Right ventricle myocardium inferior (tissue), 1 donor: ENCODE measurements at places on chromosomes 6 and 20.

GRCh38 chr6:154487367-154488247 is 22.9 kb downstream of the CNKSR3 start:
- no peak for DNase-seq

- DNase-seq, result no peak
Measured at GRCh38 chr6:75932067-75932466, 140.4 kb downstream of the IMPG1 start.

GRCh38 chr6:155962276-155962675 is 506.6 kb upstream of the NOX3 start:
- DNase-seq, result no peak

- DNase-seq, result no peak
Measured at GRCh38 chr6:169937389-169938261, 186.2 kb downstream of the ERMARD start.

DNA sequence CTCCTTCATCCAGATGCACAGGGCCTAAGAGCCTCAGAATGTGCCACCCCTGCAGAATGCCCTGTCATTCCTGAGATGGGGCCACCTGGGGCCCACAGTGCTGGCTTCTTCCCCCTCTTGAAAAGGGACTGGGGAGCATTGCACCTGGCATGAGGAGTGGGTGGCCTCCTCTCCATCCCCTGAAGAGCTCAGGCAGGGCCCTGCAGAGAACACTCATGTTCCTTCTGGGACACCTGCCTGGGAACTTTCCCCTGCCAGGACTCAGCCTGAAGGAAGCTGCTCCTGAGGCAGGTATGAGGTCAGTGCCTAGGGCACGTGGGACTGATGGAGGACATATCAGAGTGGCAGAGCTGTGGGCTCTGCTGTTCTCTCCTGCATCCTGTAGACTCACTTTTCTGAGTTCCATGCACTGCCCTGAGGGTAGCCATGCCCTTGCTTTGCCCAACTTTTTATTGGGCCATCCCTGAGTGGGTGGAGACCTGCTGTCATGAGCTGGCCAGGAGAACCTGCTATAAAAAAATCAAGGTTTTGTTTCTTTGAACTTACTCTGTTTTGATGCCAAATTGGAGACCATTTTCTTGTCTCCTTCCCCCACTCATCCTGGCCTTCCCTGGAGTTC is 19.5 kb downstream of the CCDC167 start:
- DNase-seq, result no peak

GRCh38 chr6:98343004-98343403 is 491.4 kb upstream of the POU3F2 start:
- DNase-seq, result no peak

DNA sequence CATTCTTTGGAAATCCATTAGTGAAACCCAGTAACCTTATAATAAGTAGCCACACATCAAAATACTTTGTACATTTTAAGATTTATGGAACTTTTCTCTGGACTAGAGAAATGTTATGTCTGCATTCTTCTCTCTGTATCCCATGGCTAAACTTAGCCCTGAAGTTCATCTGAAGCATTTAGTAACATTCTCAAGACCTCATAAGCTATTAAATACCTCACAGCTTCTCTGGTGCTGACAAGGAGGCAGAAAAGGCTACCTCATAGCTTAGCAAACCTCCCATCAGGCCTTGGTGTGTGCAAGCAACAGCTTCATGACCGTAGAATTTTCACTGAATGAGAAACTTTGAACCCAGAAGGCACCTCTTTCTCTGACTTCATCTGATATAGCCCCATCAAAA is 38.9 kb upstream of the HDGFL1 start:
- no peak for DNase-seq

GRCh38 chr6:120935908-120936307 is 398.4 kb downstream of the TBC1D32 start:
- no peak for DNase-seq

- no peak for DNase-seq
Measured at GRCh38 chr20:36599912-36600345, 5.7 kb upstream of the RAB5IF start.

GRCh38 chr6:150417250-150417649 is 48.4 kb downstream of the IYD start:
- no peak for DNase-seq

DNA sequence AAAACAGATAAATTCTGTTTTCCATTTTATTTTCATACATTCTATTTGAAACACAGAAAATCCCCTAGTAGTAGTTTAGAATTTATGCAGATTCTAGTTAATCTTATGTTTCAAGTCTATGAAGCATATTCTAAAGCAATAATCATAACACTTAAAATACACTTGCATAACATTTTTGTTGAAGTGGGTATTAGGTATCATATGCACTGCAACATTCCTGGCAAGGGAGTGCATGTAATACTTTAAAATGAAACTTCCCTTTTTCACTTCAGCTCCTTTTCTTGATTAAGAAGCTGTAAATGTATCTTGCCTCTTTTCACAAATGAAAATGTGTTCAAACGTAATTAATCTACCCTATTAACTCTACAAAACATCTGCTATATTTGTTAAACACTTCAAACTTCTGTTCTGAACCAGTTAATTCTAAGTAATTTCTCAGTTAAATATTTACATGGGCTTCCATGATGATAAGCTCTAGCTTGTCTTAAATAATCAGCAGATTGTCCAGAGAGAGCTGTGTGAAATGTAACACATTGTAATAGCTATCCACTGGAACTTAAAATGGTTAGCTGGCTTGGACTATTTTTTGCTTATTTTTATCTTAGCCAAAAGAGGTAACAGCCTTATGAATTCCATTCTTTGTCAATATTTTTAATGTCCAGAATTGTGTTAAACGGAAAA is 192.8 kb downstream of the COL19A1 start:
- no peak for DNase-seq
